ENCODE measurements at places on chromosomes 12 and 14.

DNA sequence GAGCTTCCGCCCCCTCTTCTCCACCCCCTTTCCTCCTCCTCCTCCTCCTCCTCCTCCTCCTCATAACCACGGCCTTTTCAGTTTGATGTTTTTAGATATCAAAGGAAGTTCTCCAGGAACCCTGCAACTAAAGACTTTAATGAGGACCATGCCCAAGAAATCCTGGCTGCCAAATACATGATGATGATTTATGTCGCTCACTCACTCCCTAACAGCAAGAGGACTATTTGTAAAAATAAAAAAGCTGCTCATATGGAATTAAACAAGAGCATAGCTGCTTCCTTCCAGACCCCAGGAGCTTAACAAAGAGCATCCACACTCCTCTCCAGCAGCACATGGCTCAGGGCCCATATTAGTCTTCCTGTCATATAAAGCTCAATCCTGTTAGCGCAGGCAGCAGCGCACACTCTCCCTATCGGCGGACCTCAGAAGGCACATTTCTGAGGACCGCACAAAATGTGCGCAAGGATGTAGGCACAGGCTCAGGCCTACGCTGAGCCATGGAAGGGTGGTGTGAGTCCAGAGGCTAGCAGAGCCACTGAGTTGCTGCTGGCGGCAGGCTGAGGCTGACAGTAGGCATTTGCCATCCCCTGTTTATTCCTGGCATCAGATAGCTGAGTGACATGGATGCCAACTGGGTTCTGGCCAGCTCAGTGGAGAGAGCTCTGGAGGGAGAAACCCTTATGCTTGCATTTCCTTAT is 232.8 kb downstream of the MSRB3 start:
- H3K4me3 ChIP-seq: no peak overlapping the region
- H3K27ac ChIP-seq: no peak overlapping the region
- no peaks in the 10 kb centered on the region for H3K36me3 ChIP-seq
- no peaks in the 10 kb centered on the region for H3K4me1 ChIP-seq
- no peaks in the 10 kb centered on the region for H3K27me3 ChIP-seq
- no peak for DNase-seq

DNA sequence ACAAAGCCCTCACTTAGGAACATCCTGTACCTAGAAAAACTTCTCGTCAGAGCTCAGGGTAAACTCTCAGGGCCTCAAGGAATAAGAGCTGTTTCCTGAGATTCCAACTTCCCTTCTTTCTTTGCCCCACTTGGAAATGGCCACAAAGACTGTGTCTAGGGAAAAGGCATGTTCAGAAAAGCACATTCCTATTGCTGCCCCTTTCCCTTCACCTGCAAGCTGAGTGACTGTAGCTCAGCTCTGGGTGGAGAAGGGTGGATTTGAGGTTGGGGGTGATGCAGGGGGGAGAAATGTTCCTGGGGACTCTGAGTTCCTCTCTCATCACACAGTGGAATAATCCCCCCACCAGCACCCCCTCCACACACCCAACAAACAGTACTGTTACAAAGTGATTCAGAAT is 6.8 kb downstream of the ENDOU start:
- H3K36me3 ChIP-seq: no peaks in the 10 kb centered on the region
- peaks cover 14% of the 10 kb centered on the region for H3K4me1 ChIP-seq
- H3K4me3 ChIP-seq: no peak overlapping the region
- no peak for DNase-seq
- no peaks in the 10 kb centered on the region for H3K27me3 ChIP-seq

- no peaks in the 10 kb centered on the region for H3K36me3 ChIP-seq
- 0 out of 2 replicates have a peak overlapping the region, but pooled peaks have one; percentile 37 for H3K27ac ChIP-seq
- H3K27me3 ChIP-seq: no peaks in the 10 kb centered on the region
- H3K4me3 ChIP-seq: no peak overlapping the region
- DNase-seq: no peak
Observed at GRCh38 chr12:57176139-57176477, 28.7 kb upstream of the LRP1-AS start.

DNA sequence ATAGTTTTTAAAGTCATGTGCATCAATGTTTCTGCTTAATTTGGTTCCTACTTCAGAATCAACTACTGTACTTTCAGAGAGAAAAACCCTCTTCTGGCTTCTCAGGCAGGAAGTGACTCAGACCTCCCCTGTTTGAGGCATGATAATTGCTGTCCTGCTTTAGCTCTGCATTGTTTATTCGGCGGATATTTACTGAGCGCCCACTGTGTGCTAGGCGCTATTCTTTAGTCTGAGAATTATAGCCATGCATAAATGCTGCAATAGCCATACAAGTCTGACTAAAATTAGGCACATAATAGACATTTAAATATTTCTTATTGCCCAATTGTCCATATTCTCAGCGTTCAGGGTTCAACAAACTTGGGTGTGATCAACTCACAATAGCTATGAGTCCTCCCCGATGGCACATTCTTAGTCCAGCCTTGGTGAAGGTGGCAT is 6.1 kb upstream of the AMIGO2 start:
- DNase-seq: no peak
- no peak overlapping the region for H3K27ac ChIP-seq
- 0 out of 2 replicates have a peak, but pooled peaks cover 15% of the 10 kb centered on the region for H3K36me3 ChIP-seq
- H3K4me3 ChIP-seq: no peak overlapping the region
- no peaks in the 10 kb centered on the region for H3K27me3 ChIP-seq

DNA sequence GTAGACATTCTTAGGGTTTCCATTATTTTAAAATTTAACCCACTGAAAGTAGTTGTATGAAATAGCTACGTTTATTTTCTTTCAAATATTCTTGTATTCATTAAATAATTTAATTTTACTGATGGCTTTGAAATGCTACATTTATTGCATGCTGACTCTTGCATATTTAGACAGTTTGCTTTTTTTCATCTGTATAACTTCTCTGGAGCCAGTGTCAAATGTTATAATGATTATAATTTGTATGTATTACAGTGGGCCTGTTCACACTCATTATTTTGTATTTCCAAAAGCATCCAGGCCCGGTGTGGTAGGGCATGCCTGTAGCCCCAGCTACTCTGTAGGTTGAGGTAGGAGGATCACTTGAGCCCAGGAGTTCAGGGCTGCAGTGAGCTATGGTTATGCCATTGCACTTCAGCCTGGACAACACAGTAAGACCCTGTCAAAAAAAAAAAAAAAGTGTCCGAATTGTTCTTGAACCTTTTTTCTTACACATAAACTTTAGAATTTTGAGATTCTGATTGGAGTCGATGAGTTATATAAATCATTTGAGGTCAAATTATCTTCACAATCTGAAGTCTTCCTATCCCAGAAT is 905 bp downstream of the ZNF84 start:
- no peaks in the 10 kb centered on the region for H3K27me3 ChIP-seq
- no peak for DNase-seq
- no peaks in the 10 kb centered on the region for H3K4me1 ChIP-seq
- H3K4me3 ChIP-seq: peak overlapping the region; percentile 80

- H3K36me3 ChIP-seq: no peaks in the 10 kb centered on the region
- peak; percentile 72 for DNase-seq
- H3K4me1 ChIP-seq: peaks cover 30% of the 10 kb centered on the region
- peak overlapping the region; percentile 67 for H3K27ac ChIP-seq
- no peak overlapping the region for H3K4me3 ChIP-seq
- H3K27me3 ChIP-seq: no peaks in the 10 kb centered on the region
Observed at GRCh38 chr12:94762259-94762942, 112.0 kb upstream of the TMCC3 start.

GRCh38 chr12:24535334-24536069 is 413.4 kb downstream of the BCAT1 start:
- DNase-seq: no peak
- H3K27me3 ChIP-seq: peaks cover 48% of the 10 kb centered on the region
- H3K36me3 ChIP-seq: no peaks in the 10 kb centered on the region

- H3K4me3 ChIP-seq: no peak overlapping the region
- no peak overlapping the region for H3K27ac ChIP-seq
- no peak for DNase-seq
Observed at GRCh38 chr12:65560286-65560685, 264.0 kb upstream of the HMGA2 start.

DNA sequence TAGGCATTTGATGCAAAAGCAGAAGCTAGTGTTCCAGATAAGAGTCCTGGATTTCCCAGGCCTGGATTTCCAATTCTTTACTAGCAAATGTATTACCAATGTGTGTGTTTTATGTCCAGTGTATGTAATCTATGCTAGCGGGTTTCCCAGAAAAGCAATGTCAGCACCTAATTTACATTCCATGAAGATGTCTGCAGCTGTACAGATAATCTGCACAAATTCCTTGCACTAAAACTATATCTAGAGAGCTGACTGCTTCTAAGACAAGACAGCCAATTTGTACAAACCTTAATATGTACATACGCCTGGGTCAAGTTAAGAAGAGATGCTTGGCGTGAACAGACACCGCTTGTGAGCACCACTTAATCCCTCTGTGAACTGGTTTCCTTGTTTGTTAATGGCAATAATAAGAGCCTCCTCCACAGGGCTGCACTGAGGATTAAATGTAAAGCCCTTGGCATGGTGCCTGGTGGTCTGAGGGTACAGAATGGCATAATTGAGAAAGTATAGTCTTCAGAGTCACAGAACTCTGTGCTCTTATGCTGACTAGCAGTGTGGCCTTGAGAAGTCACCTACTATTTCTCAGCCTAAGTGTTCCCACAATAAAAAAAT is 185.6 kb downstream of the EPS8 start:
- peaks cover 26% of the 10 kb centered on the region for H3K4me1 ChIP-seq
- H3K27me3 ChIP-seq: no peaks in the 10 kb centered on the region
- no peak overlapping the region for H3K27ac ChIP-seq

DNA sequence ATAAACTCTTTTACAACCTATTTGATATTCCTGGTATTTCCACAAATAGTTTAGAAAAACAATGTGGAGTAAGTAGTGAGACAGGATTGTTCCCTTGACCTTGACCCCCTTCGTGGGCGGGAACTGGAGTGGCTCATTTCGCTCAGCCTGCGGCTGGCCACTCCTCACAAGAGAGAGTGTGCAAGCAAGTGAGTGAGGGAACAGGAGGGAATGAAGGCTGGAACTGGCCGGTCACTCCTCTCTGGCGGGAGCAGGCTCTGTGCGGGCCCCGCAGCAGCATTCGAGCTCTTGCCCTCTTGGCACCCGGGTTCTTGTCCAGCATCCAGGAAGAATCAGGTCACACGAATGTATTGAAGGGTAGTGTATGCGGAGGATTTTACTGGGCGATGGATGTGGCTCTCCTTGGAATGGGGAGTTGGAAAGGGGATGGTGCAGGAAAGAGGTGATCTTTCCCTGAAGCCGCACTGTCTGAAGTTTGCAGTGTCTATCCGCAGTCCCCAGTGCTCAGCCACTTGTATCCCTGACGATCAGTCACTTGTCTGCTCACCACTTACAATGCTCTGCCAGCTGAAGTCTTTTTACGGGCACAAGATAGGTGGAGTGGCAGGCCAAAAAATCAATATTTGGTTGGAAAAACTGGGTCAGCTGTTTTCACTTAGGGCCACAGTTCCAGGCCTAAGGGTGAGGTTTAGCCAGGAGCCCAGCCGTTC is 28.0 kb upstream of the TXNRD1 start:
- no peak overlapping the region for H3K4me3 ChIP-seq
- H3K36me3 ChIP-seq: no peaks in the 10 kb centered on the region
- no peak overlapping the region for H3K27ac ChIP-seq
- no peak for DNase-seq

DNA sequence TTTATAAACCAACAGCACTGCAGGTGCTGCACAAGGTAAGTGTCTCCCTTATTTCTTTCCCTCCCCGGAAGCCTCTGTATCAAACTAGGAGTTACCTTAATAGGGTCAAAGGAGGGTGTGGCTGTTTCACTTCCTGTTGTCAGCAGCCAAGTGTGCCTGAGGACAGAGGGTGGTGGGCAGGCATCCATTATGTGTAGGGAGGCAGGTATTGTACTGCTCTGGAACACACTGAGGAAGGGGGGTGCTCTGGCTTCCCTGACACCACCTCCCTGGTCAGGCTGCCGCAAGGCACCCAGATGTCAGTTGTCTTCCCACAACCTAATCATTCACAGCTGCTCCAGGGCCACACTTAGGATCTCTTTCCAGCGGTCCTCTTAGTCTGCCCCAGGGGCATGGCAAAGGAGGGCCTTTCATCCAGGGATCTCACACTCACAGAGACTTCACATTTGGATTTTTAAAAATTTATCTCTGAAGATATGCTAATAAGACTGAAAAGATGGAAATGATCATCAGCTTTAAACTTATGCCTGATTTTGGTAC is 132.0 kb upstream of the ARHGAP5 start:
- H3K27ac ChIP-seq: no peak overlapping the region
- H3K27me3 ChIP-seq: no peaks in the 10 kb centered on the region
- H3K4me1 ChIP-seq: peaks cover 22% of the 10 kb centered on the region
- H3K36me3 ChIP-seq: no peaks in the 10 kb centered on the region
- no peak for DNase-seq

- no peaks in the 10 kb centered on the region for H3K36me3 ChIP-seq
- peak overlapping the region; percentile 72 for H3K27ac ChIP-seq
- no peaks in the 10 kb centered on the region for H3K27me3 ChIP-seq
- H3K4me3 ChIP-seq: no peak overlapping the region
- H3K4me1 ChIP-seq: peaks cover 27% of the 10 kb centered on the region
Observed at GRCh38 chr14:74437496-74438053, 11.6 kb upstream of the SYNDIG1L start.

DNA sequence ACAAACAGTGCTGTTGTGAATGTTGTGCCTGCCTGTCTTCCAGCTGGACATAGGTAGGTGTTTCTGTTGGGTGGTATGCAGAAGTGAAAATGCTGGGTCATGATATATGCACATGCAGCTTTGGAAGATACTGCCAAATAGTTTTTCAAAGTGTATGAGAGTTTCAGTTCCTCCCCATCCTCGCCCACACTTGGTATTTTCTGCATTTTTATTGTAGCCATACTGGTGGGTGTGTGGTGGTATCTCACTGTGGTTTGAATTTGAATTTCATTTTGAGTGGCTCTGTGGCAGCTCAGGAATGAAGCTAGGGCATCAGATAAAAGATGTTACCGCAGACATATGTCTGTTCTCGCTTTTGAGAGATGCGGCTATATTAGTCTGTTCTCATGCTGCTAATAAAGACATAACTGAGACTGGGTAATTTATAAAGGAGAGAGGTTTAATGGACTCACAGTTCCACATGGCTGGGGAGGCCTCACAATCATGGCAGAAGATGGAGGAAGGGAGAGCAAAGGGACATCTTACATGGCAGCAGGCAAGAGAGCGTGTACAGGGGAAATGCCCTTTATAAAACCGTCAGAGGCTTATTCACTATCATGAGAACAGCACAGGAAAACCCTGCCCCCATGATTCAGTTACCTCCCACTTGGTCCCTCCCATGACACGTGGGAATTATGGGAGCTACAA is 183.1 kb downstream of the CAND1 start:
- no peak for DNase-seq
- H3K4me3 ChIP-seq: no peak overlapping the region
- peaks cover 10% of the 10 kb centered on the region for H3K4me1 ChIP-seq
- H3K36me3 ChIP-seq: no peaks in the 10 kb centered on the region
- H3K27ac ChIP-seq: no peak overlapping the region

- peak overlapping the region; percentile 74 for H3K27ac ChIP-seq
- peaks cover 20% of the 10 kb centered on the region for H3K4me1 ChIP-seq
- no peaks in the 10 kb centered on the region for H3K36me3 ChIP-seq
- no peaks in the 10 kb centered on the region for H3K27me3 ChIP-seq
- DNase-seq: peak; percentile 55
Observed at GRCh38 chr14:71130491-71131179, 223.4 kb downstream of the PCNX1 start.

- no peaks in the 10 kb centered on the region for H3K36me3 ChIP-seq
- no peak overlapping the region for H3K4me3 ChIP-seq
- no peak overlapping the region for H3K27ac ChIP-seq
- peaks cover 11% of the 10 kb centered on the region for H3K4me1 ChIP-seq
- no peak for DNase-seq
Observed at GRCh38 chr12:6692888-6693287, 3.7 kb upstream of the ZNF384 start.
